Stimulated activated CD4-positive, alpha-beta T cell treated with anti-CD3 and anti-CD28 coated beads, Interleukin-1b, Interleukin-23, amount 100 ng/mL, for 1 hour (primary cell): ENCODE measurements at places on chromosomes 12 and 14.

DNA sequence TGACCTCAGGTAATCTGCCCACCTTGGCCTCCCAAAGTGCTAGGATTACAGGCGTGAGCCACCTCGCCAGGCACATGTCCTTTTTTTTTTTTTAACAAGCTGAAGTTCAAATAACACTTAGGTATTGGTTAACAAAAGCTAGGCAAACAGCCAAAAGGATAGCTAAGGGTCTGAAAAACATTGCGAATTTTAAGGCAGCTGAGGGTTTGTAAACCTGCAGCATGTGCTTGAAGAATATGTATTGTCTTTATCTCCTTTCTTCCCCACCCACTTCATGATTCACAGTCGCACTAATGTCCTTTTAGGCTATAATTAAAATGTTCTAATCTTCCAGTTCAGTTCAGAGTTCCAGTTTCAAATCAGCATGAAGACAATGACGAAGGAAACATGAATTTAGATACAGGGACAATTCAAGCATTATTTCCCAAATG, 30.1 kb upstream of the CERS5 start:
- no peak for DNase-seq

DNA sequence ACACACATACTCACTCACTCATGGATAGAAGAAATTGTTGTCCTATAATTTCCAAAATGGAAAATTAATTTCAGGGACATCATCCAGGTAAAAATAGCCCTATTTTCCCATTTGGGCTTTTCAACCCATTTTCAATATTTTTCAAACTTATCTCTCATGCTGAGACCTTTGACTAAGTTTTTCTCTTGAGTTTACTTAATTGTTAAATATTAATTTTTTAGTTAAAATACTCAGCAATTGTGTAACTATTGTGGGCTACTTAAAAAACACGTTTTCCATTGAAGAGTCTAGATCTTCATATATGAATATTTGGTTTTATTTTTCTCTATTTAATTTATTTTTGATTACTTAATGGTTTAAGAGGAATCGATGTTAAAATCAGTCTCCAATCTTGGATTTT, 14.2 kb upstream of the TAS2R43 start:
- DNase-seq = no peak

DNA sequence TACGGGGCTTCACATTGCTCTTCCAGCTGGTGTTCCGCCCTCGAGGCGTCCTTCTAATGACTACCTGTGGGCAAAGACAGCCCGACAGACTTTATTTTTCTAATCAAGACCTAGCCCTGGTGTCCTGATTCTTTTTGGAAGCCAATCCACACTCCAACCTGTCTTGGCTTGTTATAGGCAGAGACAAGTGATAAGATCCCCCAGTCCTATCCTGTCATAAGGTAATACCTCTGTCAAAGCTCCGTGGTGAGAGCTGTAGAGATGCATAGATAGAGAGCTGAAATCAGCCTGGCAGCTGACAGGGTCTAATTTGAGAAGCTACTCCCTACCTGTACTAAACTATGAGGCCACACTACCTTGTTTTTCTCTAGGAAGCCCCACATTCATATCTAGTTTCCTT, 11.5 kb upstream of the WNK1 start:
- no peak for DNase-seq

DNA sequence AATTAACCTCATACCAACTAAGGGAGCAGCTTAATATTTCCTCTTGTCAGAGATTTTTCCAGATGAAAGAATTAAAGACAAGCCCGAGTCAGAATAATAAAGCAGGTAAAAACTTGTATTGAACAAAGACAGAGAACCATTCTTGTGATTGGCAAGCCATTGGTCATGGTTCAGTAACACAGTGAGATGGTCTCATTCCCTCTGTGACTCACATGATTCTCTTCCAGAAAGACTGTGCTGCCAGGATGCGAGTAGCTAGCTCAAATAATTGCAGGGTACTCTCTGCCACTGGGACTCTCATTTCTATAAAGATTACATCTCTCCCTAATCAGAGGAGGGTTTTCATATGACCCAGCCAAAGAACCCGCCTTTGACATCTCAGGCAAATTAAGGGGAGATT, 179.4 kb downstream of the PHLDA1 start:
- no peak for DNase-seq

- no peak for DNase-seq
These were observed 361.1 kb upstream of the CLEC14A start for GRCh38 chr14:38616959-38617358.

- DNase-seq = no peak
These were observed 323.9 kb downstream of the BCL11B start for GRCh38 chr14:98947911-98948595.

- DNase-seq = no peak
These were observed 232.8 kb upstream of the DIO3 start for GRCh38 chr14:101328412-101329028.

DNA sequence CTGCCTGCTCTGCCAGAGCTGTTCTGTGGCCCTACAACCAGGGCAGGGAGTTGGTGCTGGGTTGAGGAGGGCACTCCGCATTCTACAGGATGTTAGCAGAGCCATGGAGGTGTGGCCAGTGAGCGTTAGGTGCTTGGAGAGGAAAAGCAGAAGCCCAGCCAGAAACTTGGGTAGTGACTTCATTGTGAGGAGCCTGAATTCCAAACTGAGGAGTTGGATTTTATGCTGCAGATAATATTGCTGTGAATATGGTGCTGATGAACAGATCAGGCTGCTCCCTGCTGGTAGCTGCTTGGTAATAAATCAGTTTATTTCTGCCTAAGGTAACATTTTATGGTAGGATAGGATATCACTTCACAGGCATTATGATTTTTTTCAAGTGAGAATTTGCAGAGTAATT, 7.1 kb upstream of the CCDC175 start:
- DNase-seq = no peak

DNA sequence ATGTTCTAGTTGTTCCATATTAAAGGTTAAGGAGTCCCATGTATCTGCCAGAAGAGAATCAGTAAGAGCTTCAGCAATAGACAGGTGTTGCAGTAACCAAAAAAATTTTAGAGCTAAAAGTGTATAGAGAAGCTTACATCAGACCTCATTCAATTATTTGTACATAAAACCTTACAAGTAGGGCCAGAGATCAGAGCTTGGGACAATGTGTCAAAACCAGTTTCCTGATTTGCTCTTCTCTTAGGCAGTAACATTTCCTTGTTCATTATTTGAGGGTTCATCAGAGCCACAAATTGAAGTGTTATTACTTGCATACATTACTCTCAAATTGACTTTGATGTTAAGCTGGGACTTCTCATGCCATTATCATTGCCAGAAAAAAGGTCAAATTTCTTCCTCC, 55.5 kb upstream of the ATXN7L3B start:
- no peak for DNase-seq

GRCh38 chr14:89366864-89367778, 49.9 kb downstream of the FOXN3 start:
- DNase-seq = no peak

GRCh38 chr12:67804168-67804567, 155.6 kb downstream of the DYRK2 start:
- DNase-seq = no peak

- no peak for DNase-seq
These were observed 118.1 kb downstream of the RERGL start for GRCh38 chr12:17971850-17972249.

DNA sequence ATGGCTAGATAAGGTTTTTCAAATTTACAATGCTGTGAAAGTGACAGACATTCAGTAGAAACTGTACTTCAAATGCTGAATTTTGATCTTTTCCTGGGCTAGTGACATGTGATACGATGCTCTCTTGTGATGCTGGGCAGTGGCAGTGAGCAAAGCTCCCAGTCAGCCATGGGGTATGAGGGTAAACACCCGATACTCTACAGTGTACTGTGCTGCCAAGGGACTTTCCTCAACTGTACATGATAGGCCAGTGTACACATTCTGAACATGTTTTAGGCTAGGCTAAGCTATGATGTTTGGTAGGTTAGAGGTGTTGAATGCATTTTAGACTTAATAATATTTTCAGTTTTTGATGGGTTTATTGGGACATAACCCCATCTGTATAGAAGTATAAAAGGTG, 17.6 kb downstream of the MBIP start:
- no peak for DNase-seq

DNA sequence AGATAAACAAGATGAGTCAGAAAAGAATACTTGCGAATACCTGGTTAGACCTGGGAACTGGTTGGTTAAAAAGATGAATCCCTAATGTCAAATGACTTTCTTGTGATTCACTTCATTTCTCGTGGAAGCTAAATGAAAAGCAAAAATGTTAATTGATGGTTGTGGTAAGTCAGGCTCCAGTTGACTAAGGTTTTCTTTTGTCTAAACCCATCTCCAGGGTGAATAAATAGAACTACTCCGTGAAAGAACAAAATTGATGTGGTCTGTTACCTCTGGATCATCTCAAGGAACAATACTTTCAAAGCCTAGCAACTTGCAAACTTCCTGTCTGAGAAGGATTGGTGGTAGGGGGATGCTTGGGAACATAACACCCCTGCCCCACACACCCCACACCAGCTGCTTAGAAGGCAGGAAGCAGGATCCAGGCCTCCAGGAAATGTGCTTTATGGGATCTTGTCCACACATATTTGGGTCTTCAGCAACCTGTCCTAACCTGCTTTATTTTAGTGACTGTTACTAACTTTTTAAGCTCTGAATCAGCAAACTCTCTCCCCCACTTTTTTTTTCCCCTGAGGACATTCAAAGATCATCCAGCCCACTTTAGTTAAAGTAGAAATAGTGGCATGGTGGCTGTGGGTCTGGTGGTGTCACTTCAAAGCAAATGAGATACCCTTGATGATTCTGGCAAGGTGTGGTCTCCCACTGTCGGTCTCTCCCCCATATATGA, 60.4 kb upstream of the PTHLH start:
- no peak for DNase-seq

- no peak for DNase-seq
These were observed 1022.5 kb downstream of the AACS start for GRCh38 chr12:126087692-126088091.

DNA sequence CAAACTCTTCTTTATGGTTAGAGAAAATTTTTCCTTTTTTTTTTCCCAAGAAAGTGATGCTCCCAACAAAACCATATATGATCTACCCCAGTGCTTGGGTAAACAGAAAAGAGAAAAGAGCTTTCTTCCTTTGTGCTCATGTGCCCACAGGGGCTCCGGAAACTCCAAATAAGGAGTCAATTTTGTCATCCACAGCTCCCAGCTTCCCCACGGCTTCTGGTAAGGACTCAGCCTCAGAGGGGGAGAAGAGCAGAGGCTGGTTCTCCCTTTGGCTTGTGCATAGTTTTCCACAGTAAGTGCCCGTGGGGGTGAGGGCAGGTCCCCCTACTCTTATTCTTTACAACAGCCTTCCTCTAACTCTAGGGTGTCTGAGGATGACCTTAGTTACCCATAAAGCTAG, 13.3 kb upstream of the RGS6 start:
- DNase-seq = no peak

- peak; percentile 48 for DNase-seq
These were observed 513.0 kb downstream of the TMEM121 start for GRCh38 chr14:106039400-106039799.

GRCh38 chr12:103698752-103699560, 111.9 kb downstream of the STAB2 start:
- no peak for DNase-seq

GRCh38 chr14:73250781-73251500, 13.6 kb downstream of the PAPLN start:
- DNase-seq = no peak

- DNase-seq = no peak
These were observed 41.8 kb downstream of the EFCAB11 start for GRCh38 chr14:89912667-89913211.

- DNase-seq = no peak
These were observed 18.6 kb downstream of the PEX5 start for GRCh38 chr12:7207866-7208625.

- no peak for DNase-seq
These were observed 144.7 kb upstream of the TMCC3 start for GRCh38 chr12:94795044-94795443.

DNA sequence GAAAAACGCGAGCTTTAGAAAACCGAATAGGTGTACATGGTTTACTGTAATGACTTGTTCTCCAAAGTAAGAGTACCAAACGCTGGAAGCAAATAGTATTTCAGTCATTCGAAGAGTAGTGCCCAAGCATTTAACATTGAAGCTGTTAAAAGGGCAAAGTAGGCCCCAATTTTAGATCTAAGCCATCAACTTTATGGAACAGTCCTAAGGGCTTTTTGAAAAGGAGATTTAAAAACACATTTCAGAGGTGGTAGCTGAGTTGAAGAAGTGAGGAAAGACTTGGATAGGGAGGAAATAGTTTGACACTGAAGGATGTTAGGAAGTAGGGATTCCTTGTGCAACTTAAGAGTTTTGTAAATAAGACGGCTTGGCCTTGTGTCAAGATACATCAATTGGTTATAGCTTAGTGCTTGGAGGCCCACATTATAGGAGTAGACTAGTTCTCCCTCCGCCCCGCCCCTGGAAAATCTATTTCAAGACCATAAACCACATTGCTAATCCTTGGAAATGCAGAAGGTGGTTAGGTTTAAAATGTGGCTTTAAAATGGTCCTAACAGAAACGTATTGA, 783 bp upstream of the TUBA1B start:
- no peak for DNase-seq

- DNase-seq = no peak
These were observed 469 bp downstream of the NGB start for GRCh38 chr14:77270361-77271112.

- no peak for DNase-seq
These were observed 15.1 kb downstream of the POU6F1 start for GRCh38 chr12:51202718-51203117.

DNA sequence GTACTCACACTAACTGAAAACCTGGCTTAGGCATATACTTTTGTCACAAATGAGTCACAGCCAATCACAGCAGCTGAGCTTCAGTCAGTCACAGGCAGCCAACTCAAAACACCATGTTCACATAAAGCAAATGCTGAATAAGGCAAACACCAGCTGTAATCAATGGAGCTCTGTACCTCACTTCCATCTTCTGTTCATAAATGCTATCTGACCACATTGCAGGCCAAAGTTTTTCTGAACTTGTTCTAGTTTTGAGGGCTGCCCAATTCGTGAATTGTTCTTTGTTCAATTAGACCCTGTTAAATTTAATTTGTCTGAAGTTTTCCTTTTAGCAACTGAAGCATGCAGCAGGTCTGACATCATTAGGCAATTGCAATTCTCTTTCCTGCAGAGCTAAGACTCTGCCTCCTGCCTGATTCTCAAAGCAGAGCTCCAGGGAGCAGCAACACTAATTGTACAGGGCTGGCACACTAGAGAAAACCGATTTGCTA, 129.9 kb downstream of the WIF1 start:
- no peak for DNase-seq
